H7 (cell line): ENCODE measurements at places on chromosomes 2 and 18.

GRCh38 chr2:204225671-204226073, 289.1 kb downstream of the ICOS start:
- DNase-seq = no peak

- peak; percentile 74 for DNase-seq
Observed at GRCh38 chr18:13625355-13625754, 101.0 kb downstream of the FAM210A start.

DNA sequence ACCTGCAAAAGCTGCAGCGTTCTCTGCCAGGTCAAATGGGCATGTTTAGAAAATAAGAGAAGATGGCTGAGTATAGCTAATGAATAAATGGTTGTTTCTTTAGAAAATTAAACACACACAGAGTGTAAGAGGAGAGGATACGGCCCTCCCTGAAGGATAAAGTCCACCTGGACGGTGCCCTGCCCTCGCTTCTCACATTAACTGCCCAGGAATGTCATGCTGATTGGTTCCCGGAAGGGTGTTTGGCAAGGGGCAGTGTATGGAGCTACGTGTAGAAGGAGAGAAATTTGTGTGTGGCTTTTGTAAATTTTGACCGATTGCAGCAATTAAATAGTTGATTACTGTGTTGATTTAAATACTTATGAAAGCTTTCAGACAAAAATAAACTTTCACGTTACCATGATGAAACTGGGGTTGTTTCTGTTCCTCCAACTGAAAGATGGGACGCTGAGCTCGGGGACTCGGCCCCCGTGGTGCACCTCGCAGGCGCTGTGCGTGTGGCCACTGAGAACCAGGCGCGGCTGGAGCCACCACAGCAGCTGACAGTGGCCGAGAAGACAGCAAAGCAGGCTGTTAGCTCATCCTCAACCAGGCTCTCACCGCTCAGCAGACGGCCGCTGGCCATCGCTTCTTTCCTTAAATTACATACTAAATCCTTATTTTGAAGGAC, 22.7 kb downstream of the MPPE1 start:
- no peak for DNase-seq

DNA sequence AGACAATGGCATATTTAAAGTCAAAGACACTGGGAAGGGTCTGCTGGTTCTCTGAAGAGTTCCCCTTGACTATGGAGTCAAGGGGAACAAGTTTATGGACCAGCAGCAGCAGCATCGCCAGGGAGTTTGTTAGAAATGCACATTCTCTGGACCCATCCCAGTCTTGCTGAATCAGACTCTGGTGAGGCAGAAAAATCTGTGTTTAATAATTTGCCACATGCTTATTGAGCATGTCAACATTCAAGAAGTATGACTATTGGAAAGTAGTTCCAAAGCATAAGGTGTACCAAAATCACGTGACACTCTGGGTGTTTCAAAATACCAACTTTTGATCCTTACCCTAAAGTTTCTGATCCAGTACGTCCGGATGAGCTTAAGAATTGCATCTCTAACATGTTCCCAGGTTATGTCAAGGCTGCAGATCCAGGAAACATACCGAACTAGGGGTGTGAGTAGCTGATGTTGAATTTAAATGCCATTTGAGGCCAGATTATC, 853.8 kb downstream of the TMEM182 start:
- DNase-seq = no peak

- DNase-seq = no peak
Observed at GRCh38 chr2:162244541-162245031, 1.3 kb upstream of the FAP start.

- no peak for DNase-seq
Observed at GRCh38 chr2:182883451-182883850, 17.0 kb upstream of the FRZB start.

GRCh38 chr2:10253596-10254372, 48.9 kb upstream of the HPCAL1 start:
- DNase-seq = peak; percentile 55

DNA sequence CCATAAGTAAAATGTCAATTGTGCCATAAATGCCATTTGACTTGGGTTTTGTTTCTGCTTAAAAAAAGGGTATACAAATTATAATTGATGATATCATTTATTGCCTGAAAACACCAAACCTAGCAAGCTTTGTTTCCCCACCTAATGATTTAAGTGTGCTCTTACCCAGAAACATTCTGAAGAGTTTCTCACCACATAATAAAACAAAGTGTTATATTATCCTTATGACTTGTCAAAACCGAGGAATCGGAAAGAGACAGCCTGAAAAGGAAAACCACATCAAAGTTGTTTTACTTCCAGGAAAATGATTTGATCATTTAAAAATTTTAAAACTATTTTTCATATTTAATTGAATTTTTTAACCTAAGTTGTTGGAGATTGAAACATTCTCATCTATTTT, 170.5 kb upstream of the SLC39A10 start:
- DNase-seq = no peak

- DNase-seq = no peak
Observed at GRCh38 chr2:107036293-107036692, 150.3 kb upstream of the ST6GAL2 start.

- DNase-seq = no peak
Observed at GRCh38 chr2:26701596-26701995, 9.1 kb downstream of the KCNK3 start.

DNA sequence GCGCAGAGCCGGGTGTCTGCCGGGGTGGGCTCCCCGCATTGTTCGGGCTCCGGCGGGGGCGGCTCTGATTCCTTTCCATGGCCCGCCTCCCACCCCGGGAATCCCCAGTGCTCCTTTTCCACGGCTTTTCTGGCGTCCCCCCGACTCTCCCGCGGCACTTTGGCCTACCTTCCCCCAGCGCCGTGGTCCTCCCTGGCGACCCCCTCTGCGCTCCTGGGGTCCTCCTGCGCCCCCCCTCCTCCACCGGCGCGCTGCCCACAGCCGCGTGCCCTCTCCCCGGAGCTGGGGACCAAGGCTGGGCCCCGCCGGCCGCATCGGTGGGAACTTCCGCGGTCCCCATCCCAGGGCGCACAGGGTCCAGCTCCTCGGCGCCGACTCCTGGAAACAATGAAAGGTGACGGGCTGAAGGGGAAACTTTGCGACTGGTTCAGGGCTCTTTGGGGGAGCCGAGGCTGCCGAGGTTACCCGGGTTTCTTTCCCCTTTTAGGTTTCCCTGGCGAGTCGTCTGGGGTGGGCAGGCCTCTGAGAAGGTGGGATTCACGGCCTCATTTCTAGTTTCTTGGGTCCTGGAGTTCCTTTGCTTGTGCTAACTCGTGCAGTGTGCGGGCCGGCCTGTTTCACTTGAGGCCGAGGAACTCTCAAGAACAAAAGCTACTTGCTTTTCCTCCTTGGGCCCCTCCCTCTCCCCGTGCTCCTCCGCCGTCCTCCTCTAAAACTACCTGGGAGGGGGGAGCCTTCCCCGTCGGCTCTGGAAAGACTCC, 2.2 kb downstream of the TGIF1 start:
- DNase-seq = peak; percentile 54

DNA sequence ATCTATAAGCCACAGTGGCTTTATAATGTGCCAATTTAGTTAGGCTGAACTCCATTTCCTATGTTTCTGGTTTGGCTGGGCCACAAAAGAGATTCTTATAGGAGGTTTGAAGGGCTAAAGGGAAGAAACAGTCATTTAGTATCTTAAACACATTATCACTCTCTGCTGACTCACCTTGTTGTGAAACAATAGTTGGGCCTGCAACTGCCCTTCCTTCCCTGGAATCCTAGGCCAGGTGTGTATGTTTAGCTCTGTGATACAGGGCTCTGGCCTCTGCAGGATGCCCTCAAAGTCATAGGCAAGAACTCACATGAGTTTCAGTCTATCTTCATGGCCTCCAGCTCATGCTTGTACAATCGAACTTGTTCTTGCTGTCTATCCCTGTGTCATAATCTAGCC, 400.0 kb upstream of the CELF4 start:
- DNase-seq = no peak

- DNase-seq = no peak
Observed at GRCh38 chr2:98241592-98241991, 104.7 kb upstream of the CNGA3 start.

DNA sequence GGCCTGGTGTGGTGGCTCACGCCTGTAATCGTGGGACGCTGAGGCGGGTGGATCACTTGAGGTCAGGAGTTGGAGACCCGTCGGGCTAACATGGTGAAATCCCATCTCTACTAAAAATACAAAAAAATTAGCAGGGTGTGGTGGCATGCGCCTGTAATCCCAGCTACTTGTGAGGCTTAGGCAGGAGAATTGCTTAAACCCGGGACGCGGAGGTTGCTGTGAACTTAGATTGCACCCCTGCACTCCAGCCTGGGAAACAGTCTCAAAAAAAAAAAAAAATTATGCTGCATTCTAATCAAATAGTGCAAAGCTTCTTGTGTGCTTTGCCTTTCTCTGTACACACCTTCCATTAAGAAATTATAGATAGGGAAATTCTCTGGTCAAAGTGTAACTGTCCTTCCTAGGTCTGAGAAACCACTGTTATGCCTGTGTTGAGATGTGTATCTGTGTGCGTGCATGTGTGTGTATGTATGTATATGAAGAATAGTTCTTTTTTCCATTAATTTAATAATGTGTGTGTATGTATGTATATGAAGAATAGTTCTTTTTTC, 2.5 kb downstream of the CD28 start:
- DNase-seq = no peak

GRCh38 chr2:28602751-28603639, 107.1 kb downstream of the PLB1 start:
- DNase-seq = no peak

GRCh38 chr18:23872701-23873550, 141.6 kb upstream of the TTC39C start:
- no peak for DNase-seq

DNA sequence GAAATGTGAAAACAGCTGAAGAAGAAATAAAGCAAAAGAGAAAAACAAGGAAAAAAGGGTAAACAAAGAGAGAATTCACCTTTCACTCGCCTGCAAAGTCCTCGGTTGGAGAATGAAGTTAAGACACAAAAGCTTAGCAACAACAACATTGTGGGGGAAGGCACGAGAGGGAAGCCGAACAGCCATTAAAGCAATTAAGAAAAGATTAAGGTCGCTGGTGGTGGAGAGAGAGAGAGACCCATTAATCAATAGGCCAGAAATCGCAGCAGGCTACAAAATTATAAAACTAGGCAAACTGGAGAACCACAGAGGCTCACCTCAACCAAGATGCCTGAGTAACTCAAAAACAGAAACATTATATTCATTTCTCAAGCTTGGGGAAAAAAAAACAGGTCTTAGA, 120.0 kb upstream of the SIX3 start:
- DNase-seq = no peak
